Neural progenitor cell (in vitro differentiated cells): ENCODE measurements at places on chromosomes 3 and 15. TPM values are rescaled to one million over a fixed set of nuclear protein-coding genes. Genes with fewer than 3 reads are reported as not detected.

DNA sequence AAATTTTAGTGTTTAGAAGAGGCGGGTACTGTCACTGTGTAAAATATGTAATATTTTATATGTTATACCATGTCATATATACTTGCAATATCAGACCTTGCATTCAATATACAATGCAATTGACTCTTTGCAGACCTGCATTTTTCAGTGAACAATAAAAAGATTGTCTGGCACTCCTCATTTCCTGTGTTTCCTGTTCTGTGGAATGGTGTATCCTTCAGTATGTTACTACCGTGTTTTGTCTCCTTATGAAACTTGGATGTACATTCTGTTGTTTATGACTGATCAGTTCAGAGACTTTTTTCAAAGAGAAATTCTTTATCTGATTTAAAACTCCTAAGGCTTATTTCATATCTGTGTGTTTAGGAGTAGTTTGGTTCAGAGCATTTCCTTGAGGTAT is 31.5 kb downstream of the APH1B start:
- DNase-seq = no peak

- no peak for DNase-seq
Measured at GRCh38 chr3:11235385-11235784, 36.8 kb upstream of the ATG7 start.

DNA sequence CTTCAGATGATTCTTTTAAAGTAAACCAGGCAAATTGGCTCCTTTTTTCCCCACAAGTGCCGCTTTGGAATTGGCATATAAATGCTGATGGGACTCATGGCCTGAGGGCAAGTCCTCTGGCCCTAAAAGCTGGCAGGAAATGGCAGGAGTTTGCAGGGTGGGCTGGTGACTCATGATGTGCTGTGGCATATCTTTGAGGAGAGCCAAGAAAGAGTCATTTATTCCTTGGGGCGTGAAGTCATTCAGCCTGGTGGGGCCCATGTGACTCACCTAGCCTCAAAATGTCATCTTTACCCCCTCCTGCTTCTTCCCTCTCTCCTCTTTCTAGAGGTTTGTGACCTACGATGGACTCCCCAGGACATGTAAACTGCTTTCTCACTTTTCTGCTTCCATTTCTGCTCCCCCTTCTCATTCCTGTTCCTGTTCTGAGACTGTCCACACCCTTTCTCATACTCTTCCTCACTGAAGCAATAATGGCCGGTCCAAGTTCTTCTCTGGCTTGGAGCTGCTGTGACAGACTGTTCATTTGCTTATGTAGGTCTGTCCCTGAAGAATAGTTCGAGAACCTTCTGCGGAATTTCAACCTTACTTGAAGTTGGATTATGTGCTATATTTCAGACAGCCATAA is 326.1 kb downstream of the SATB1 start:
- no peak for DNase-seq

DNA sequence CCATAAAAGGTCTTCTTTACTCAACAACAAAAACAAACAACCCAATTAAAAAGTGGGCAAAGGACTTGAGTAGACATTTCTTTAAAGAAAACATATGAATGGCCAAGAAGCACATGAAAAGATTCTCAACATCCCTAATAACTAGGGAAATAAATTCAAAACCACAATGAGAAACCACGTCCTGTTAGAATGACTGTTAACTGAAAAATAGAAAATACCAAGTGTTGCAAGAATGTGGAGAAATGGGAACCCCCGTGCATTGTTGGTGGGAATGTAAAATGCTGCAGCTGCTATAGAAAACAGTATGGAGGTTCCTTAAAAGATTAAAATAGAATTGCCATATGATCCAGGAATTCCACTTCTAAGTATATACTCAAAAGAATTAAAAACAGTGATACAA is 34.8 kb downstream of the NMNAT3 start:
- no peak for DNase-seq

GRCh38 chr3:128313935-128314334 is 152.8 kb downstream of the DNAJB8 start:
- DNase-seq = no peak

DNA sequence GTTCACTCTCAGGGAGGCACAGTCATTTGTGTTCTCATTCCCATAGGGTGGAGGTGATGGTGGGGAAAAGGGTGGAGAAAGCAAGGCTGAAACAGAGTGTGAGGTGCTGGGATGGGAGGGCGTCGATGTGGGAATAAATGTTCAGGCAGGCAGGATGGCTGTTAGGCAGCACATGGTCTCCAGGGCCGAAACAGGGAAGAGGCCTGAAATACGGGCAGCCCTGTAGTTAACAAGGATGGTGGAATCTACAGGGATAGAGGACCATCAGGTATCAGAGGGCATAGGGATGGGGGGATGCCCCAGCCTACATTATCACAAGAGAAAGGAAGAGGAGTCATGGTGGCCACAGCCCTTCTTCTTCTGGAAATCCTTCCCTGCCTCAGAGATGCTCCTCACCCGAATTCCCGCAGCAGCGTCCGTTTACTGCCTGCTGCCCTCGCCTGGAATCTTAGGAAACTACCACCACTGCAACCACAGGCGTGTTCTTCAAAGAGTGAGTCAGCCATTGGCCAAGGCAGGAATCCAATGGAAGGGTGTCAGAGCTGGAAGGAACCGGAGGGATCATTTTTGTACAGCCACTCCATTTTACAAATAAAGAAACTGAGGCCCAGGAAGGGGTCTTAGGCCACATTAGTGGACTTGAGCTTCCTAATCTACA is 49.7 kb upstream of the POMGNT2 start:
- peak; percentile 77 for DNase-seq

DNA sequence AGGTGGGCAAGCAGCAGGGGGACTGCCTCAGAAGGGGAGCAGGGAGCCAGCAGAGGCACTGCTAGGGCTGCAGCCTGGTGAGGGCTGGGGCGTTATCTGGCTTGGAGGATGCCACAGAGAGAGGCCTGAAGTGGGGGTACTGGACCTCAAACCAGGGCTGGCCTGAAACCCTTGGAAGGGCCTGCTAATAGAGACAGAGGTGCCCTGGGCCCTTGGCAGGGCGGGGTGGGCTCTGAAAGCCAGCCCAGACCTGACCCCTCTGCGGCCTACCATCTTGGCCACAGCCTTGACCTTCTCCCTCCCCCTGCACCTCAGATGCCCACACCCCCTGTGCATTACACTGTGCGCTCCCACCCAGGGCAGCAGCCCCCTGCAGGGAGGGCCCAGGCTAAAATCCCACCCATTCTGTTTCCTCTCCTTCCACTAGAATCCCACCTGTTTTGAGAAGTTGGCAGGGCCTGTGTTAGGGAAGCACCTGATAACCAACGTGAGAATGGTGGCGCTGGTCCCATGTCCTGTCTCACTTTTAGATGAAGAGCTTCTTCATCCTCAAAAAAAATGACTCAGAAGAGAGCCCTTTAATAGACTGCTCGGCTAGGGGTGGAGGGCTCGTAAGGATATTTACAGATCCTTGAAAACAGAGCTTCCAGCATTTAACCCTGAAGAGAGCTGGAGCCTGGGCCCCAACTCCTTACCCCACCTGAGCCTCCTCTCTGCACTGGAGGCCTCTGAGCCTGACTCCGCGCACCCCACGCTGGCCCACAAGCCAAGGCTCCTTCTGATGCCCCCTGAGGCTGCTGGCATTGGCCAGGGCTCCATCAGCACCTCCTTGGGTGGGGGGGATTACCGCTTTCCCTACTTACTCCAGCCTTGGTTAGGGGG is 29.8 kb downstream of the LOXL1 start:
- DNase-seq = no peak

Gene PAK6
- total RNA-seq = 0.90 TPM in 1 of 2 replicates, not detected in the other

Gene RYR3
- total RNA-seq = 2.1 and 4.4 TPM in 2 replicates

- no peak for DNase-seq
Measured at GRCh38 chr15:101043011-101043410, 123.9 kb downstream of the LRRK1 start.

GRCh38 chr15:74955017-74955416 is 1.6 kb downstream of the RPP25 start:
- DNase-seq = no peak

Gene CFAP100
- total RNA-seq = 0.12 TPM in 1 of 2 replicates, not detected in the other

- DNase-seq = no peak
Measured at GRCh38 chr3:138043266-138044029, 33.5 kb downstream of the CLDN18 start.

- DNase-seq = no peak
Measured at GRCh38 chr15:28033443-28033842, 65.7 kb downstream of the OCA2 start.

DNA sequence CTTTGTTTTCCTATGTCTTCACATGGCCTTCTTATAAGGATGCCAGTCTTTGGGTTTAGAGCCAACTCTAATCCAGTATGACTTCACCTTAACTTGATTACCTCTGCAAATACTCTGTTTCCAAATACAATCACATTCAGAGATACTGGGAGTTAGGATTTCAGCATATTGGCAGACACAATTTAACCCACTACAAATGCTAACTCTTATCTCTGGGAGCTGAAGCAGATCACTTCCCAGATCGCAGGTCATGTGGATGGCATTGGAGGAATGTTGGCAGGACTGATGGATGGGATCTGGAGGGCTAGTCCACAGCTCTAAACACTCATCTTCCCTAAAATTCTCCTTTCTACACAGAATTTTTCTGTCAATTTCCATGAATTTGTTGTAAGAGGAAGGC is 46.2 kb upstream of the ADGRG7 start:
- DNase-seq = no peak

- DNase-seq = no peak
Measured at GRCh38 chr3:12825156-12825555, 16.2 kb downstream of the RPL32 start.

Gene SLC38A3
- 0.17 and 0.77 TPM in 2 replicates for total RNA-seq

Gene KIF15
- 46.2 and 83.4 TPM in 2 replicates for total RNA-seq

- no peak for DNase-seq
Measured at GRCh38 chr3:13276438-13277195, 143.5 kb downstream of the NUP210 start.

Gene WDR93
- total RNA-seq = 0.51 and 0.62 TPM in 2 replicates

Gene DTWD1
- 48.6 and 66.0 TPM in 2 replicates for total RNA-seq

DNA sequence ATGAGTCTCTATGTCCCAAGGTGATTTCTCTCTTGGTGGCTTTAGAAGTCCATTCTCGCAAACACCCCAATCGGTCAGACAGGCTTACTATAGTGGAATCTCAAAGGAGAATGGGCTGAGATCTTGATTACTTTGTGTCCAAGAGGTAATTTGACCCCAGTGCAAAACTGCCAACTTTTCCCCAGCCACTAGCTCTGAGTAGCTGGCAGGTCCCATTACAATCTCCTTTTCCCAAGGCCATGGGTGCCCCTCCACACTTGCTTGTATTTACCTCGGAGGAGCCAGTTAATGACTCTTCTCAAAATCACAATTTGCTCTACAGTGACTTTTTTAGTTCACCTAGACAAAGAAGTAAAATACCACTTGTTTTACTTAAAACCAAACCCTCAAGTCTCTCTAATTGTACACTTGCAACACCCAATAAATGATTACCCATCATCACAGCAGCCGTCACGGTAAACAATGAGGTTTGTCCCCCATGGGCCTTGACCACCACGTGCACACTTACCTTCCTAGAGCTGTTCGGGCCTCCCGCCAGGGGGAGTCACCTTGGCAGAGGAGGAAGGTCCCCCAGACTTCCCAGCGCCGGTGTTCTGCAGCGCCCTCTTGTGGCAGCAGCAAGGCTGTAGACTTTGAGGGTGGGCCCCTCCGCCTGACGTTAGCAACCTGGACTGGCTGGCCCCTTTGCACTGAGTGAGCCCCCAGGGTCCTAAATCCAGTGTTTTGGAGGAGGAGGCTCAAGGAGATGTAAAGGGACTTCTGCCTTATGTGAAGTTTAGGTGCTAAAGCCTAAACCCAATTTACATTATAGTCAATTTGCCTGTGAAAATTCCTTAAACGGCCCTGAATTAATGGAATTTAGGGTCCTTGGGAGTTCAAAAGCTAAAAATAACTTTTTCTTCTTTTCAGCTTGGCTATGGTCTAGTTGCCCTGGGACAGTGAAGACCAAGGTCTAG is 18.7 kb upstream of the HDAC11 start:
- peak; percentile 89 for DNase-seq

- DNase-seq = peak; percentile 12
Measured at GRCh38 chr3:151567477-151567876, 106.6 kb upstream of the IGSF10 start.

DNA sequence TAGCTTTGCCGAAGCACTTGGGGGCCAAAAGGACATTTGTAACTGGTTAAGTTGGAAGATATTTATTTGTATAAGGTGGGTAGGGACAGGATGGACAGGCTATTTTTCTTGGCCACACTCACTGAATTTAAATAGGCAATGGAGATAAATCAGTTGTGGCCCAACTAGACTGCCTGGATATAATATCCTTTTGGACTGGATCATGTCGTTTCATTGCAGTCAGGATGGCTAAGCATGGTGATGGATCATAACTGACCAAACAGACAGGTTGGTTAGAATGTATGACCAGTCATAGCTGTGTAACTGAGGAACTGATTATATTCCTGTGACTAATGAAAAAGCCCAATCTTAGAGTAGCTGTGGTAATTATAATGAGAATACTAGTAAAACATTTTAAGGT is 284.0 kb downstream of the LPP start:
- no peak for DNase-seq

- no peak for DNase-seq
Measured at GRCh38 chr3:126450219-126450618, 25.5 kb downstream of the ZXDC start.

- DNase-seq = peak; percentile 48
Measured at GRCh38 chr15:76342058-76342381, 5.4 kb downstream of the ISL2 start.

GRCh38 chr3:66073464-66074141 is 34.9 kb upstream of the MAGI1 start:
- peak; percentile 17 for DNase-seq

- no peak for DNase-seq
Measured at GRCh38 chr3:189383630-189384029, 211.9 kb downstream of the TPRG1 start.

DNA sequence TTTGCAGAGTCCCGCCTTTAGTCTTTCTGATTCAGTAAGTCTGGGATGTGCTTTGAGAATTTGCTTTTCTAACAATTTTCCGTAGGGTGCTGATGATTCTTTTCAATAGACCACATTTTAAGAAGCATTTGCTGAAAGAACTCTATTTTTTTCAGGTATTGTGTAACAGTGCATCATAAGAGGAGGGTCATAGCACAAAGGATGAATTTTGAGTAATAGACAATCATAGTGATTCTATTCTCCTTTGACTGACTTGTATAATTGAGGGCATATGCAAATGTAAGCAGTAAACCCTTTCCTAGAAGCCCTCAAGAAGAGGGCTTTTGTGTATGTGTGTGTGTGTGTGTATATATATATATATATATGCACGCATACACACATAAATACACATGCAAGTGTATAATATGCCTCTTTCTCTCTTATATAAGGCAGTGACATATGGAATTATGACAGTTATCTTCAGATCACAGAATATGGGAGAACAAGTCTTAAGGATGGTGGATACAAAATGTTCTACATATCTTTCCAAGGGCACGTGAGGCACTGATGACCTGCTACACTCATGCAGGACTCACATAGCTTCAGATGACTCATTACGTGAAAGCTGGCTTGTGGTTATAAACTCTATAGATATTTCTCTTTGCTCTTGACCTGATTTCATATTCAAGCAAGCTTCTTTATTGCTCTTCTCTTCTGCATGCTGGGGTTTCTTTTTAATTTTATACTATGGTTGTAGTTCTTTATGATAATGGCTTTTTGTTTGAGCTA is 6.5 kb upstream of the PLSCR1 start:
- DNase-seq = no peak

GRCh38 chr15:90114451-90114901 is 12.2 kb upstream of the IDH2 start:
- no peak for DNase-seq

- no peak for DNase-seq
Measured at GRCh38 chr15:64222573-64223366, 59.9 kb upstream of the PPIB start.

- no peak for DNase-seq
Measured at GRCh38 chr15:40190591-40190990, 29.7 kb downstream of the BUB1B start.
